NCI-H446 (cell line): ENCODE measurements at places on chromosomes 1 and 21.
A peak's percentile ranks its signal among the peaks of the same experiment; 100 is the strongest.

GRCh38 chr1:235025422-235025984 is 103.1 kb downstream of the TOMM20 start:
- DNase-seq, result no peak

GRCh38 chr1:111471538-111471937 is 2.2 kb upstream of the C1orf162 start:
- DNase-seq, result no peak

- DNase-seq, result no peak
Observed at GRCh38 chr1:216907100-216907499, 183.9 kb upstream of the ESRRG start.

DNA sequence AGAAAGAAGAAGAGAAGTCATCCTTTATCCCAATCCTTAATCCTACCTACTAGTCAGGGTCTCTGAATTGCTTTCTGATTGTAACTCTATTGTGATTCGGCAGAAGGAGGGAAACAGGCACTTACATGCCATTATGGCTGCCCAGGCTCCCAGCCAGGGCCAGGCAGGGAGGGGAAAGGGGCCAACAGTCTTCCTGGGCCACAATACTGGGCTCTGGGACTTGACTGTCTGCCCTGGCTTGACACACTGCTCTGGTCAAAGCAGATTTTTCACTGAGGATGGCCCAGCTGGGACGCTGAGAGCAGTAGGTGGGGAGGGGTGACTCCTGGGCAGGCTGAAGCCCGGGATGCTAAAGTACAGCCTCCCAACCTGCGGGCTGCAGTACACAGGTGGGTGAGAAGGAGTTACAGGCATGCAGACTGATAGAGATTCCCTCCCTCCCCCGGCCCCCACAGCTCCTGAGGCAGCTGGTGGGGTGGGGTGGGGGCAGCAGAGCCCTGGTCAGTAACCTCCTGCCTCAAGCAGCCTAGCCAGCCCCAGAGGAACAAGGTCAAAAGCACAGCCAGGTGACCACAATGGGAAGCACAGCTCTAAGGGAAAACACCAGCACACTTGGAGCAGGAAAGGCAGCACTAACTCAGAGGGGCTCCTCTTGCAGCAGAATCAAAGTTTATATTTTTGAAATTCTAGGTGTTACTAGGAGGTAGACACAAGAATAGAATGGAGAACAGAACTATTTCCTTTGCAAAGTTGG is 25.3 kb downstream of the KCND3 start:
- peak; percentile 43 for DNase-seq

DNA sequence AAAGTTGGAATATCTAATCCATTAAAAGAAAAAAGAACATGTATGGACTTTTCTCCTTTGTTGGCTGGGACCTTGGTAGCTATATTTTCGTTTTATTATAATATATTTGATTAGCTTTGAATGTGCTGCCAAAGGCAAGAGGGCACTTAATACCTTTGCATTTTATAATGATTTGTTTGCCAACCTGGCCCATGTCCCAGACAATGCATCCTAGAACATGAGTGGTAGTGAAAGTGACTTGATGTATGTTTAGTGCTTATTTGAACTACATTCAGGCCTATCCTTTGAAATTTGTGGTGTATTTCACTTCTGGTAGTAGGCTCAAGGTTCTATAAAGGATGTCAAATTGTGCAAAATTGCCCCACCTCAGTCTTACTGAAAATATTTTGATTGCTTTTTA is 25.9 kb downstream of the CACHD1 start:
- peak; percentile 20 for DNase-seq

DNA sequence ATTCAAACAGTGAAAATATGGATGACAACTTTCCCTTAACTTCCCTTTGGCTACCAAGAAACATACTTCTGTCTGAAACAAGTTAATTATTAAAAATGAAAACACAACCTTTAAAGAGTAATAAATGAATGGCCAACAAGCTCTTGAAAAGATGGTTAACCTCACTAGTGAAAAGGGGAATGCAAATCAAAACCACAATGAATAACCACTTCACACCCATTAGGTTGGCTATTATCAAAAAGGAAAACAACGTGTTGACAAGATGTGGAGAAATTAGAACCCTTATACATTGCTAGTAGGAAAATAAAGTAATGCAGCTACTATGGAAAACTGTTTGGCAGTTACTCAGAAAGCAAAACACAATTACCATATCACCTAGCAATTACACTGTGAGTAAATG is 14.1 kb downstream of the COP1 start:
- no peak for DNase-seq

DNA sequence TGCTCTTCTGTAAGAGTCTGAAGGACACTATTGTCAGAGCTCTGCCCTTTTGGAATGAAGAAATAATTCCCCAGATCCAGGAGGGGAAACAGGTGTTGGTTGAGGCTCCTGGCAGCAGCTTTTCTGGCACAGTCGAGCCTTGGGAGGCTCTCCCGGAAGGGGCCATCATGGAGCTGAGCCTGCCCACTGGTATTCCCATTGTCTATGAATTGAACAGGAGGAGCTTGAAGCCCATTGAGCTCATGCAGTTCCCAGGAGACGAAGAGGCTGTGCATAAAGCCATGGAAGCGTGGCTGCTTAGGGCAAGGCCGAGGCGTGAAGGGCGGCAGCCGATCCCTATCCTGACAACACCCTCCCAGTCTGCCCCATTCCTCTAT is 26.6 kb downstream of the UBE4B start:
- DNase-seq, result no peak

DNA sequence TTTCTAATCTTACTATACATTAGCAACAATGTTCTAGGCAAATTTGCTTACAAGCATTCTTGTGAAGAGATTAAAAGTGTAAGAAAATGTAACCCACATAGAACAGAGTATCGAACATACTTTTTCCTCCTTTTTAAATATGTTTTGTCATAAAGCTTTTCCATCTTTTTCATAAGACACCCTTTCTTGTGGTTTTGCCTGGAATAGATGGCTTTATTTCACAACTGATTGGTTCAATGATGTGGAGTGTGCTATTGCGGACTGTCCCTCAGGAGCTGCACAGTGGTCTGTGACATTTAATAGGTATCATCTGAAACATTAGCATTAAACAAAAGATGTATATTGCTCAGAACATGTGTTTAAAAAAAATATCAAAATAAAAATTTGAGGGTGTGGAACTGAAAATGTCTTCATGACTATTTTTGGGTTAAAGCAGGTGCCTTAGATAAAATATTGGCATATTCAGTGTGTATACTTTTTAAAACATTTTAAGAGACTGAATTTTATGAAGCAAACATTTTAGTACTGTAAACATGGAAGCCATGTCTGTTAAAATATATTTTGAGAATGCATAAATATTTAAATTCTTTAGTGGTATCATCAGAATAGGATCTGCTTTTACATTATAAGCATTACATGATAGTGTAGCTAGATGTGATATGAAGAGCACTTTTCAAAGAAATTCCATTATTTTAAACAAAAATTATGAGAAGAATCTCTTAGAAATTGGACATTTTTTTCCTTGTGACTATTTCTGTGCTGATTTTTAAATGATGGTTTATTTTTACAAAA is 48.3 kb upstream of the C1orf146 start:
- DNase-seq, result no peak
